Stimulated activated CD8-positive, alpha-beta memory T cell treated with anti-CD3 and anti-CD28 coated beads, Interleukin-7, amount 100 ng/mL, for 1 hour (primary cell): ENCODE measurements at places on chromosomes 7 and 10.
A peak's percentile ranks its signal among the peaks of the same experiment; 100 is the strongest.

DNA sequence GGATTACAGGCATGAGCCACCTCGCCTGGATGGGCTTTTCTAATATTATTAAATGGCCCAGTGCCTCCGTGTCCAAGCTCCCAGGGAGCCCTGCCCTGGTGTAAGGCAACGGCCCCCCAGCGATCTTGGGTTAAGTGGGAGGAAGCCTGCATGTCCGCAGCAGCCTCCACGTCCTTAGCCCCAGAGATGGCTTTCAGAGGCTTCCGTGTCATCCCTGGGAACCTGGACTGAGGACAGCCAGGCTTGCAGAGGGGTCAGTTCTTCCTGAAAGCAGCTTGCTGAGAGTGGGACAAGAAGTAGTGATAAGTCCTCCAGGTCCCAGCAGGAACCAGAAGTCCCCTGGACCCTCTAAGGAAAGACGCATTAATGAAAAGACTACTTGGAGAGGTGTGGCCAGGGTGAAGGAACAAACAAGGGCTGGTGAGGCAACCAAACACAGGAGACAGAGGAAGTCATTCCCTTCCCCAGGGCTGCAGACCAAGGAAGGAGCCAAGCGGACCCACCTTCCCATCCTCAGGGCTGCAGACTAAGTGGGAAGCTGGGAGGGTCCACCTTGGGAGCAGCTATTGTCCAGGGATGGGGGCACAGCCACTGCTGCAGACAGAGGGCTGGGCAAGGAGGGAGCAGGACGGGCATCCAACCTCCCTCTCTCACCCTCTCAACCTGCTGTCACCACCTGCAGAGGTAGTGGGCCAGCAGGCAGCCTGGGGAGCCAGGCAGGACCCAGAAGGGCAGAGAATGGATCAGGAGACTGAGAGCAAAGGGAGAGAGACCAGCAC, 13.0 kb upstream of the INSIG1 start:
- no peak for DNase-seq

DNA sequence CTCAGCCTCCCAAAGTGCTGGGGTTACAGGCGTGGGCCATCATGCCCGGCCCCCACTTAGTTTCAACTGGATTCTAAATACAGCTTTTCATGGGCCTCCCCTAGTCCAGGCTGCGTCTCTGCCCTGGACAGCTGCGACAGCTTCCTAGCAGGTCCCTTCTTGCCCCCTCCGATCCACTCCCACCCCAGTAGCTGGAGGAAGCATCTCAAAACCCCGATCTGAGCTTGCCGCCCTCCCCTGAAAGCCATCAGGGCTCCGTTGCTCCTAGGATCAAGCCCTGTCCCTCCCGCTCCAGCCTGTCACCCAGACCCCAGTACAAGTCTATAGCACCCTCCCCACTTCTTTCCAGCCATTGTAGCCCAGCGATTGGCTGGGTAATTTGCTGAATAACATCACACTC, 64.5 kb downstream of the VWA2 start:
- DNase-seq, result no peak

GRCh38 chr10:5723692-5724091, 39.1 kb downstream of the TASOR2 start:
- DNase-seq, result no peak

GRCh38 chr7:14579971-14580370, 322.6 kb downstream of the DGKB start:
- no peak for DNase-seq

DNA sequence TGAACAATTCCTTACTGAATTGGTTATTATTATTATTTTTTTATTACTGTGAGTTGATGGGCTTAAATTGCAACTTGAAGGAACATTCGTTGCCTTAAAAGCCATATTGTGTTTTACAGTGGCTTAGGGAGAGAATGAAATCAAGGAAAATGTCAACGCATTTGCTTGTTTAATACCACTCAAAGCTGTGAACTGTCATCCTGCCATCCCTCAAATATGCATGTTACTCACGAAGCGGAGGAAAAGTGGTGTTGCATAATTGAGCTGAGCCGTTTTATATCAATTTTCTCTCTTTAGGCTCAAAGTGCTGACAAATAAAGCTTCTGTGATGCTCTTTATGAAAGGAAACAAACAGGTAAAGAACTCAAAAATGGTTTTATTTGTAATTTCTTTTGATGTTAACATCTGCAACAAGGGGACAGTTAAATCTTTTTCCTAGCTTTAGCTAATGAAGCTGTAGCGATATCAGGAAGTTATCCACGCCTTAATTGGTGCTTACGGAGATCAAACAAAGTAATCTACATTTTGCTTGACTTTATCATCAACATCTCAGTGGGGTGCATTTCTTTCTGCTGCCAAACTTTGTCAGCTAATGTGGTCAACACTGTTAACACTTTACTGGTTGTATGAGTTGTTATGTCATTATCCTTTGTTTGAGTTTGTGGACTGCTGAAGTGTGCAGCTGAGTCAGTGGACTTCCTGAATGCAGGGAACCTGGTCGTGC, 33.1 kb downstream of the GLRX3 start:
- no peak for DNase-seq

- DNase-seq, result no peak
These were observed 23.8 kb upstream of the AHR start for GRCh38 chr7:17274551-17275245.

- DNase-seq, result no peak
These were observed 83.7 kb upstream of the GLCCI1 start for GRCh38 chr7:7884855-7885254.

GRCh38 chr7:125241548-125241947, 311.9 kb upstream of the POT1 start:
- DNase-seq, result no peak

DNA sequence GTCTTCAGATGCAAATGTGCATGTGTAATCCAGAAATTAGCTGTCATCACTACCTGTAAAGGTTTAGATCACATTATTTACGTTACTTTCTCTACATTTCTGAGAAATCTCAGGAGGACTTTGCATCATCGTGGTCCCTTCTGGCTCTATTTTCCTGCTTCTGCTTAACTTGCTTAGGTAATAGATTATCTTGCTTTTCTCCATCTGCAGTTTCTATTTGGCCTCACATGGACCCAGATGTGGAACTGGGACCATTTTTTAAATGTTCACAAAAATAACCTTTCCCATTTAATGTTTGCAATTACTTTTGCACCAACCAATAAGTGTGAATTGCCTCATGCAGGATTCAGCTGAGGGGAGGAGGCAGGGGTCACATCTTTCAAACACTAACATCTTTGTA, 278.4 kb upstream of the SEMA3C start:
- DNase-seq, result no peak

DNA sequence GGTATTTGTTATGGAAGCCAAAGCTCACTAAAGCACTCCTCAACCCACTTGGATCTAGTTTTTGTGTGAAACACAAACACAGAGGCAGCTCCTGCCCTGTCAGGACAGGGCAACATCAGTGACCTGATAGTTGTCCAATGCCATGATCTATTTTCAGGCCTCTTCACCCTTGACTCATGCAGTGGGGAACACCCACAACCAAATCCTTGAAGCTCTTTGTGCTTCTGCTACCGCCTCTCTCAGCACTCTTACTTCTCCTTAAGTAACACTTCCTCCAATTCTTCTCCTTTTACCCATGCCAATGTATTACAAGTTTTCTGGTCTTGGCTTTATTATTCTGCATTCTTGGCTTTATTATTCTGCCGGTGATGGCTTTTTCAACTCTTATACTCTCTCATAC, 425.3 kb downstream of the INHBA start:
- no peak for DNase-seq

GRCh38 chr7:27073076-27073475, 22.7 kb downstream of the HOXA1 start:
- no peak for DNase-seq

- no peak for DNase-seq
These were observed 13.7 kb downstream of the THSD7A start for GRCh38 chr7:11818281-11818680.

- DNase-seq, result no peak
These were observed 23.2 kb downstream of the CFAP58 start for GRCh38 chr10:104376784-104377300.

GRCh38 chr10:1961989-1962388, 224.7 kb upstream of the ADARB2 start:
- DNase-seq, result no peak

DNA sequence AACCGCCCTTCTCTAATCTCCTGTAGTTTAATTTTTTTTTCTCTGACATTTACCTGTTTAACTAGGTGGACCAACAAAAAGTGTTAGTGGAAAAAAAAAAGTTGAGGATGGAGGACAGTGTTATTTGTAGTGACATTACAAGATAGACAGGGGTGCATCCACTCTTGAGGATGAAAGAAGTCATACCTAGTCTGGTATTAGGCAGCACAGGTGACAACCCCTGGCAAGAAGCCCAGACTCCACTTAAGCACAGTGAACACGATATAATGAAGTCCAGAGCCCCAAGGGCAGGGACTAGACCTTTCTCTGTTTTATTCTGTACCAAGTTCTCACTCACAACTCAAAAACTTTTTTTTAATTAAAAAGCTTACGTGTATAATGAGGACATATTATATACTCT, 268.4 kb downstream of the GPR37 start:
- DNase-seq, result no peak

DNA sequence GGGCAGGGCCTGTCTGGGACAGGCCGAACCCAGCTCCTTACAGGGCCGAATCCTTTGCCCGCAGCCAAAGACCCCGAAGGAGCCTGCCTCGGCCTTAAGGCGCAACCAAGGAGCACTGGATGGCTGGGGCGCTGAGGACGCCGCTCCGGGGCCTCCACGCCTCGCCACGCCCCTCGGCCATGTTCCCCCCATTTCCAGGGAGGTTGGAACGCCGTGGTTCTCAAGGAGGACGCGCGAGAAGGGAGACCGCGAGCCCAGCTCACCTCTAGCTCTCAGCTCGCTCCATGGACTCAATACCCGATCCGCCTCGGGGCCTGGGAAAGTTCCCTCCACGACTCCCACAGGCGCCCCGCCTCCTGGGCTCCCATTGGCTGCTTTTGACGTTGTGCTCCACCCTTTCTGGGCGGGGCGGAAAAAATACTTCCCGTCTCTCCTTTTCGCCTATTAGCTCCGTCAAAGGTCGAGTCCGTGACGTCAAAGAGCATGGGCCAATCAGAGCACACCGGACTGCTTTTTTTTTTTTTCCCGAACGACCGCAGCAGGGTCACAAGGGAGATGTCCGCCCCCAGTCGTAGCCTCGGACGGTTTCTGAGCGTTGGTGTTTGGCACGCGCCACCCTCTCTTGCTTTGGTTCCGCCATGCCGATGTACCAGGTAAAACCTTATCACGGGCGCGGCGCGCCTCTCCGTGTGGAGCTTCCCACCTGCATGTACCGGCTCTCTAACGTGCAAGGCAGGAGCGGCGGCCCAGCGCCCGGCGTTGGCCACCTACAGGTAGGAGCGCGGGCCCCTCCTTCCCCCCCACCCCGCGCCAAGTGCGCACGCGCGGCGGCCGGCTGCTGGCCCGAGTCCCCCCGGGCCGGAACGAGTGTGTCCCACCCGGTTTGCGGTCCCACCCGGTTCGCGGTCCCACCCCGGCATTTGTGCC, 305.7 kb downstream of the TYW1 start:
- peak; percentile 97 for DNase-seq
